ENCODE measurements at places on chromosomes 6 and 20.

- no peak for DNase-seq
Measured at GRCh38 chr6:147510929-147511590, 2.6 kb downstream of the SAMD5 start.

GRCh38 chr6:160077024-160077423, 44.6 kb upstream of the SLC22A1 start:
- no peak for DNase-seq

DNA sequence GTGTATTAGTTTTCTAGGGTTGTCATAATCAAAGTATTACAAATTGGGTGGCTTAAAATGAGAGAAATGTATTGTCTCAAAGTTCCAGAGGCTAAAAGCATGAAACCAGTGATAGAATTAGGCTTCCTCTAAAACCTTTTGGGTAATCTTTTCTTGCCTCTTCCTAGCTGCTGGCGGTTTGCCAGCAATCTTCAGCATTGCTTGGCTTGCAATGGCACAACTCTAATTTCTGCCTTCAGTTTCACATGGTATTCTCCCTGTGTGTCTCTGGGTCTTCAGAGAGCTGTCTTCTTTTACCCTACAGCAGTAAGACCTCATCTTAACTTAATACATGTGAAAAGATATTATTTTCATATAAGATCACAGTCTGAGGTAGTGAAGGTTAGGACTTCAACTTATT, 479.1 kb upstream of the GJE1 start:
- no peak for DNase-seq

DNA sequence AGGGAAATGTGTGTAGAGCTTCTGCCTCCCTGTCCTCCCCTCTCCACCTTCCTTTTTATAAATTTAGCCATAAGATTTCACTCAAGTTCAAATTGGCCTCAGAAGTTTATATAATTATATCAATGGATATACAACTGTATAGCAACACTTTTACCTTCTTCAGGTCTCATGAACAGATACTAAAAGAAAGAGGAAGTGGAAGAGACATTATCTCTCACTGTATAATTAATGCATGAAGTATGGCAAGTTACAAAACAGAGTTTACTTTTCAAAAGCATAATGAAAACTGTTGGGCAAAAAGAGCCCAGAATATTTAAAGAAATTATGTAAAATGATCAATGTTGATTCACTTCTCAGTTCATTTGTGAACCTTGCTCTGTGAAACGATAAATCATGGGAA, 99.7 kb downstream of the PDE7B start:
- DNase-seq = no peak

DNA sequence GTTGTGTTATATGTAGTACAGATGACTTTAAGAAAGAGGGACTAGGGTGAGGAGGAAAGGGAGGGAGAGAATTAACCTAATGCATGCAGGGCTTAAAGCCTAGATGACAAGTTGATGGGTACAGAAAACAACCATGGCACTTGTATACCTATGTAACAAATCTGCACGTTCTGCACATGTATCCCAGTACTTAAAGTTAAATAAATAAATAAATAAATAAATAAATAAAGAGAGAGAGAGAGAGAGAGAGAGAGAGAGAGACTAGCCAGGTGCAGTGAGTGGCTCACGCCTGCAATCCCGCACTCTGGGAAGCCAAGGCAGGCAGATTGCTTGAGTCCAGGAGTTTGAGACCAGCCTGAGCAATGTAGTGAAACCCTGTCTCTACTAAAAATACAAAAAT, 11.5 kb upstream of the CARMIL1 start:
- DNase-seq = no peak

- DNase-seq = peak; percentile 1
Measured at GRCh38 chr6:32790306-32790705, 26.5 kb downstream of the HLA-DOB start.

GRCh38 chr6:40631744-40632143, 44.6 kb upstream of the LRFN2 start:
- DNase-seq = no peak

DNA sequence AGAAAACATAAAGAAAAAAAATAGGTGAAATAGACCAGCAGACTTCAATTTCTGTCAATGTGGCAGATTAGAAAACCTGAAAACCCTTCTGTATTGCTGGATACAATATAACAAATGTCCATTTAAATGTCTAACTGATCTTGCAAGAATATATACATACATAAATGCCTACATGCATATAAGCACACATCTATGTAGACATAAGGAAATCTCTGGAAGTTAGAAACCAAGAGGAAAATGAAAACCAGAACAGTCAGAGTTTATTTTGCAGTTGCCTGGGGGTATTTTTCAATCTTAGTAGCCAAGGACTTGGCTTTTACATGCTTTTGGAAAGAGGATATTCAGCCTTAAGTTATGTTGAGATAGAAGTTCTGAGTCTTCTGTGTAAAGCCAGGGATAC, 184.0 kb downstream of the RPS12 start:
- DNase-seq = no peak

- DNase-seq = no peak
Measured at GRCh38 chr6:45001663-45002062, 326.5 kb upstream of the RUNX2 start.

DNA sequence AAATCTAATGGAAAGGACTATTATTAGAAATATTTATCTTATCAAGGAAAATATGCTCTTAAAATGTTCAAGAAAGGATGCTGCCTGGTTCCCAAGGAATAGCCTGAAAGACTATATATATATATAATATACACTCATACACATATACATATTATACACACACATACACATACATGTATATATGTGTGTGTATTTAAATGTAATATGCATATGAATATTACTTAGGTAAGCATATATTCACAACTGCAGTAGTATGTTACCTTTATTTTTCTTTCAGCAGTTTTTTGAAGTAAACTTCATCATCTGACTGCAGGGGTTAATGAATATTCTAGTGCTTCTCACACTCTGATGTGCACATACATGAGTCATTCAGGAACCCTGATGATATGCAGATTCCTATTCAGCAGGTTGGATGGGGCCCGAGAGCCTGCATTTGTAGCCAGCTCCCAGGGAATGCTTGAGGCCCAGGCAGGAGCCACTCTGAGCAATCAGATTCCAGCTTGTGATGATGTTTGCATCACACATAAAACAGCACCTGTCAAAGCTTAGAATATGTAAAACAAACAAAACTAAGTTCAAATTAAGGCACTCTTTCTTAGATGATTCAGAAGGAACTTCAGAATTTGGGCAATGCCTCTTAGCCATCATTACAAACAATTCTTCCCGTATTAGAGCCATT, 16.1 kb downstream of the MYLK4 start:
- no peak for DNase-seq

DNA sequence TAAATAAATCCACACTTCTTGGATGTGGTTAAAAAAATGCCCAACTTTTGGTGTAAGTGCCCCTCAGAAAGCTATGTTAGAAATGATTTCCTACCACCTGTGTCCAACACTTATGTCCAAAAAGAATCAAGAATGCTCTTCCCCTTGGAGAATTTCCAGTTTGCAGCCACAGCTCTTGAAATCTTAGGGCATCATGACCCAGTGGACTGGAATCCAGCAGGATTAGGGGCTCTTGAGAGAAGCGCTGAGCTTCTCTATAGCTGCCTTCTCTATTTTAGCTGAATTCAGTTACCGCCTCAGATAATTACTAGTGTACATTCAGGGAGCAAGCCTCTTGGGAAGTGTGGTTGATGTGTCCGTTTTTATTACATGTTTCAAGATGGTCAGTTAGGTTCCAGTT, 2.5 kb downstream of the PHACTR1 start:
- DNase-seq = no peak

DNA sequence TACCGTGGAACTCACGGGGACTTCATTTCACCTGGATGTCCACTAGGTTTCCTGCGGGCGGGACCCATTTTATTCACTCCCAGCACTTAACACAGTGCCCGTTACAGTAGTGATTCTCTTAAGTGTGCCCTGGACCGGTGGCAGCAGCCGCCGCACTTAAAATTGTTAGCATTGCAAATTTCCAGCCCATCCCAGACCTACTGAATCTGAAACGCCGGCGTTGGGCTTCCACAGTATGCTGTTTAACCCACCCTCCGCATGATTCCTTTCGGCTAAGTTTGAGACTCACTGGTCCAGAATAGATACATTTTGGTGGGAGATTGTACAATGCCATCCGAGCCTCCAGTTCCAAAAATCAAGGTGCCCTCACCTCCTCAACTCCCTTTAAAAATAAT, 967 bp downstream of the SMPDL3A start:
- no peak for DNase-seq

DNA sequence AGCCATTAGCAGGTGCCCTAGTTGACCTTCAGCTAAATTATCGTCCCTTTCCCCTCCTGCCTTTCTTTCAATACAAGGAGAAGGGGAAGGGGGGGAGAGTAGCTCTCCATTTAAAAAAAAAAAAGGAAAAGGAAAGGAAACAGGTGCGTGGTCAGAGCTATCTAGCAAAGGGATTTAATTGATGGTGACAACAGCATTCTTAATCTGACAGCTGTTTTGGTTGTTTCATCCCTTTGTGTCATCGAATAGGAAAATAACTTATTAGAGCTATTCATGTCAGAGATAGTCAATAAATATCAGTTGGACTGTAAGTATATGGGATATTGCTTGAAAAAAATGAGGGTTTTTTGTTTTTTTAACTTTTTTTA, 195.2 kb upstream of the SASH1 start:
- DNase-seq = no peak

- no peak for DNase-seq
Measured at GRCh38 chr20:14785065-14785743, 447.8 kb upstream of the FLRT3 start.

DNA sequence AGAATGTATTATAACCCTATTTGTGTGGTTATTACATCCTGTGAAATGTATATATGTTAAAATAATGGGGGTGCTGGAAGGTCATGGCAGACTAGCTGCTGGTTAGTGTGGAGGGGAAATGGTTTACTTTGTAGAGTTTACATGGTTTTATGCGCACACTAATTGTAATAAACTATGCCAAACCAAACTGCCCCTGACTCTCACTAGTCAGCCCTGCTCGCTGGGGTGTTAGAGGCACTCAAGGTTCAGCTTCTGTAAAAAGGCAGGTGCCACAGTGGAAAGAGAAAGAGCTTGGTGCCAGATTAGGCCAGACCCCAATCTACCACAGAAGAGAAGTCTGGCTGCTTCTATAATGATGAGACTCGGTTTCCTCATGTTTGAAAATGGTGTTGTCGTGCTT, 52.7 kb downstream of the GOPC start:
- no peak for DNase-seq

- DNase-seq = no peak
Measured at GRCh38 chr6:134934793-134935485, 15.0 kb downstream of the ALDH8A1 start.

GRCh38 chr20:19683188-19683587, 74.9 kb upstream of the RIN2 start:
- no peak for DNase-seq

GRCh38 chr6:56339524-56339923, 92.1 kb upstream of the COL21A1 start:
- DNase-seq = no peak

- peak; percentile 8 for DNase-seq
Measured at GRCh38 chr6:34526241-34526972, 29.7 kb downstream of the SPDEF start.

GRCh38 chr20:63963784-63964301, 5.9 kb downstream of the ZNF512B start:
- no peak for DNase-seq

DNA sequence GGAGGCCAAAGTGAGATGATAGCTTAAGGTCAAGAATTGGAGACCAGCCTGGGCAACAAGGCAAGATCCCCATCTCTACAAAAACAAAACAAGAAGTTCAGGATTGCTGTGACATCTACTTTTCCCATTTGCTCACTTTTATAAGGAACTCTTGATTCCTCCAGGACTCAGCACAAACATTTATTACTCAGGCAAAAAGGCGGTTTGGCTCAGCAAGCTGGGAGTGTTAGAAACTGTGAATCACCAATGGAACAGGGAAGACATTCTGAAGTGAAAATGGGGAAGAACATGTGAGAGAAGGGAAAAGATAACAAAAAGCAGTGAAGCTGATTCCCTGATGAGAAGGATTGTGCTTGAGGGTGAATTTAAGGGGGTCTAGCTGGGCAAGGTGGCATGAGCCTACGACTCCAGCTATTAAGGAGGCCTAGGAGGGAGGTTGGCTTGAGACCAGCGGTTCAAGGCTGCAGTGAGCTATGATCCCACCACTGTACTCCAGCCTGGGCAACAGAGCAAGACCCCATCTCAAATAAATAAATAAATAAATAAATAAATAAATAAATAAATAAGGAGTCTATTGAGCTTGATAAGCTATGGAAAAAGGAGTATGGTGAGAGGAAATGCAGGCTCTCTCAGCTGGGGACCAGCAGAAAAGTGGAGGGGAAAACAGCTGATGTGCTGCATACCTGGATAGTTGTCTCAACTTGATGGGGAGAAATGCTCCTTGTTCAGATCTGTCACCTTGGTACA, 65.4 kb upstream of the HDDC2 start:
- DNase-seq = no peak

GRCh38 chr20:39736434-39737327, 774.5 kb downstream of the DHX35 start:
- no peak for DNase-seq

DNA sequence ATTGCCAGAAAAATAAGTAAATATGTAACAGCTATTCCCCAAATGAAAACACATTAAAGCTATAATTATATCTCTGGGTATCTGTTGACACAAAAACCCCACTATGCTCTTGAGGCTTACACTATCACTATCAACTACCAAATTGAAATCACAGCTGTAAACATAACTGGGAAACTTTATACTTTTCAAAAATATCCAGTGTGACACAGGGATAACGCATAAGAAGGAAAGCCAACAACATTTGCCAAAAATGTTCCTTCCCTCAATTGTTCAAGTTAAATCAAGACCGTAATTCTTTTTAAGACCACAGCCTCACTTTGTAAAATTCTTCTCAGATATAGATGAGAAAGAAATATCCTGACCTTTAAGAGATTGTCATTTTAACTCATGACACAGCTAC, 3.1 kb downstream of the ZHX3 start:
- no peak for DNase-seq

GRCh38 chr6:40444811-40445210, 142.4 kb downstream of the LRFN2 start:
- no peak for DNase-seq

DNA sequence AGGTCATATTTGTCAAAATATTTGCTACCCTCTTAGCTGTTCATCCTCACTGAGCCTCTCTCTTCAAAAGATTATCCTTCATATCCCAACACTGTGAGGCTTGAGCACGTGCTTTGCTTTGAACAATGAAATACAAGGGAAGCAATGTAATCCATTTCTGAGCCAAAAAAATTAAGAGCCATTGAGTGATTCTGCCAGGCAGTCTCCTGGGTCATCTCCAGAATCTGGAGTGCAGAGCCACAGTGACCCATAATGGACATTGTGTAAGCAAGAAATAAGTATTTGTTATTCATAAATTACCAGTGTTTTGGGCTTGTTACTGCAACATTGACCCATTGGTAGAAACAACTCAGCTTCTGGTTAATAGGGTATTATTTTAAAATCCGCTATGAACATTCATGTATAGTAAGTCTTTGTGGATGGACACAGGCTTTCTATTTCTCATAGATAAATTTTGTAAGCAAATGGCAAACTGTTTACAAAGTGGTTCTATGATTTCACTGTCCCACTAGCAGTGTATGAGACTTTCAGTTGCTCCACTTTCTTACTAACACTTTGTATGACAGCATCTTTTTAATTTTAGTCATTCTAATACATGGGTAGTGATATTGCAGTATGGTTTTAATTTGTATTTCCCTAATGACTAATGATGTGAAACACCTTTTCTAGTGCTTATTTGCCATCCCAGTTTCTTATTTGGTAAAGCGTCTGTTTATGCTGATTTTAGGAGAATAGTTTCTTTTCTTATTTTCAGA, 358.2 kb downstream of the PLCB1 start:
- no peak for DNase-seq

GRCh38 chr6:51118792-51119191, 300.1 kb downstream of the TFAP2B start:
- no peak for DNase-seq

GRCh38 chr20:42836339-42836738, 353.4 kb downstream of the PTPRT start:
- DNase-seq = no peak
